ENCODE measurements at places on chromosomes 1 and 21. TPM values are rescaled to one million over a fixed set of nuclear protein-coding genes. Genes with fewer than 3 reads are reported as not detected.

Gene KCNK2
- total RNA-seq, result 2.8 TPM

Gene SLC19A1
- total RNA-seq, result 25.5 TPM

Gene CSMD2
- not detected for total RNA-seq

Gene TTC39A
- 0.82 TPM for total RNA-seq

Gene FAM20B
- total RNA-seq, result 33.2 TPM

Gene DMBX1
- not detected for total RNA-seq

Gene SHE
- total RNA-seq, result not detected

Gene SLC30A2
- not detected for total RNA-seq

Gene C1orf185
- not detected for total RNA-seq

Gene VCAM1
- total RNA-seq, result not detected

Gene RORC
- total RNA-seq, result 0.63 TPM

DNA sequence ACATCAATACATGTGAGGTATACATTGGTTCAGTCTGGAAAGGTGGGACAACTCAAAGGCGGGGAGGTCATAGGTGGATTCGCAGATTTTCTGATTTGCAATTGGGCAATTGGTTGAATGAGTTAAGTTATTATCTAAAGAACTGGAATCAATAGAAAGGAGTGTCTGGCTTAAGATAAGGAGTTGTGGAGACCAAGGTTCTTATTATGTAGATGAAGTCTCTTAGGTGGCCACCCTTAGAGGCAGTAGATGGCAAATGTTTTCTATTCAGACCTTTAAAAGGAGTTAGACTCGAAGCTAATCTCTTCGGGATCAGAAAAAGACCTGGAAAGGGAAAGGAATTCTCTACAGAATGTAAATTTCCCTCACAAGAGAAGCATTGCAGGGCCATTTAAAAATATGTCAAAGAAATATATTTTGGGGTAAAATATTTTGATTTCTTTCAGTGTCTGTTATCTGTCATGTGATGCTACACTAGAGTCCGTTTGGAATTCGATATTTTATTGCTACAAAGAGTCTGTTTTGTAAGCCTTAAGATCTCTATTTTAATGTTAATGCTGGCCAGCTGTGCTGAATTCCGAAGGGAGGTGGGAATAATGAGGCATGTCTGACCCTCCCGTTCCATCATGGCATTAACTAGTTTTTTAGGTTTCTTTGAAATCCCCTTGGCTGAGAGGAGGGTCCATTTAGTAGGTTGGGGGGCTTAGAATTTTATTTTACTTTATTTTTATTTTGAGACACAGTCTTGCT, 265.1 kb downstream of the PTPRU start:
- DNase-seq, result no peak

DNA sequence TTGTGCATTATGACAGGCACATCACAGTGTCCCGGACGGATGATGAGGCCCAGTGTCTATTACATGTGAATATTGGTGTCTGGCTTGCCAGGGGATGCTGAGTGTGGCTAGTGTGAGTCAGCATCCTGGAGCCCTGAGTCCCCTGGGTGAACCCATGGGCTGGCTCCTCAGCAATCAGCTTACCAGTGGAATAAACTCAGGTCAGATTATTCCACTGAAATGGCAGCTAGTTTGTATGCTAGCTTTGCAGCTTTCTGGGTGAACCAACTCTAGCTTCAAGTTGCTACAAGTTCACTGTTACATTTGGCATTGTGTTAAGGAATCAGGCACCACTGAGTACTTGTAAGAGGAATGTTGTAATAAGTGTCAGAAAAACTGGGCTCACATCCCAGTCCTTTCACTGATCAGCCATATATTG, 23.9 kb upstream of the RPTN start:
- peak; percentile 95 for DNase-seq

DNA sequence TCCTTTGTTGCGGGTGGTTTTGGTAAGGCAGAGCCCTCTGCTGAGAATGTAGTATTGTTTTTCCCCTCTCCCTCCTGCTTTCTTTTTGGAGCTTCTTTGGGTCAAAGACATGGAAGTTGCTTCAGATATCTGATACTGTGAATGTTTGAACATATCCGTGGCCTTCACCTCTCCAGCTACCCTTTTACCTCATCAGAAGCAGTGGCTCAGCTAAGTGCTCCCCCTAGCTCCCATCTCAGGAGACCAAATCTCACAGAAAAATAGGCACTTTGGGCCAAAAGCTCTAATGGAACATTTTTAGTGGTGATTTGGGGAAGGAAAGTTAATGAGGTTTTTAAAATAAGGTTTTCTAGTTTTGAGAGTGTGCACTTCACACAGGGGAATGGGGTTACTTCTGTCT, 6.3 kb downstream of the TMEM200B start:
- no peak for DNase-seq

- peak; percentile 31 for DNase-seq
Measured at GRCh38 chr1:47894410-47895278, 102.5 kb downstream of the TRABD2B start.

DNA sequence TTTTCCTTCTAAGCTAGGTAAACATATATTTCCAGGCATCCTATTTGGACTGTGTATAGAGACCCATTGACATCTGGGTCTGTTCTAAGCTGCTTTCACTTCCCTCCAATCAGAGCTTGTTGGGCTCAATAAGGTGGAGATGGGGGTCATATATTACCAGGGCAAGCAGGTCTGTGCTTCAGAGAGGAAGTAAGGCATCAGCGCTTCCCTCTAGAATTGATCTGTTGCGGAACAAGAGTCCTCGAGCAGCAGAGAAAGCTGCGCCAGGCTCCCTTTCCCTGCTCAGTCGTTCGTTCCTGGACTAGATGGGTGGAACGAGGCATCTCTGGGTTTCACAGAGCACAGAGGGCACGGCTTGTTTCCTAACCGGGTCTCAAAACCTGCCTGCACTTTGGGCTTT, 63.5 kb downstream of the DISC1 start:
- no peak for DNase-seq

- no peak for DNase-seq
Measured at GRCh38 chr21:37263827-37264600, 3.1 kb downstream of the VPS26C start.

DNA sequence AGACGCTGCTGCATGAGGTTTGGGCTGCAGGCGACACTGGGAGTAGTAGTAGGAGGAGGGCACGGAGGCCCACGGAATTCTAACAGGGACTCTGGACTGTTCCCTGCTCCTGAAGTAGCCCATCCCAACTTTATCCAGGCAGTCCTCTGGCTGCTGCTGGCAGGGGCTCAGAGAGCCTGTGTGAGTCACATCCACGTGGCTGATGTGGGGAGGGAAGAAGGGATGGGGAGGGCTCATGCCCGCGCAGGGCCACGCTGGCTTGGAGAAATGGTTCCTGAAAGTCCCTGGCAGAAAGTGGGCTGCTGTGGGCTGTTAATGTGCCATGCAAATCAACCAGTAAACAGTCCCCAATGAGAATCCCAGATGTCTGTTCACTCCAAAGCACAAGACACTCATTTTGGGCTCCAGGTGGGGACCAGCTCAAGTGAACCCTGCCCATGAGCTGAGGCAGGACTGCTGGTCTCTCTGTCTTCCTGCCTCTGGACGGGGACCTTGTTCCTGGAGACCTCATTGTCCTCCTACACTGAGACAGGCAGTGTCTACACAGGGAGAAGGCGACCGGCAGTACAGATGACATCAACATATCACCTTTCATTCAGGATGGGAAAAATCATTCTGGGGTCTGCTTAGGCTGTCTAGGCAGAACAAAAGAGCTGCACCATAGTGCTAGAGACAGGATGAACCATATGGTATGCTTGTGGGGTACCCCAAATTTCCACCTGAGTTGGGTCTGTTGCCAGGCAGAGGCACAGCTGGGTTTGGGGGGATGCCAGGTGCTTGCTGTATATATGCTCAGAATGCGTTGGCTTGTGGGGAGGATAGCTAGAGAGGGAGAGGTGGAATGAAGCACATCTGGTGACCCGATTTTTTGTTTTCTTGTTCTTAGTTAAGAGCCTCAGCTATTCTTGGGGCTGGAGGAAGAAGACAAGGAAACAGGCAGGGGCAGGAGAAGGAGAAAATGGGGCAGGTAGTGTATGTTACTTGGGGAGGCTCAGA, 57.9 kb upstream of the FMOD start:
- DNase-seq, result peak; percentile 92

GRCh38 chr1:212225416-212225815, 59.8 kb upstream of the PPP2R5A start:
- no peak for DNase-seq

GRCh38 chr1:116493484-116494352, 77.1 kb downstream of the CD58 start:
- no peak for DNase-seq

GRCh38 chr1:183873642-183874041, 68.7 kb downstream of the RGL1 start:
- no peak for DNase-seq

- DNase-seq, result no peak
Measured at GRCh38 chr1:36389999-36390398, 4.3 kb upstream of the STK40 start.

- DNase-seq, result no peak
Measured at GRCh38 chr1:50858761-50859160, 101.3 kb downstream of the FAF1 start.

GRCh38 chr1:167829868-167830267, 84.1 kb downstream of the ADCY10 start:
- no peak for DNase-seq

GRCh38 chr1:152996633-152997400, 4.7 kb upstream of the SPRR3 start:
- DNase-seq, result no peak

GRCh38 chr1:24051206-24051945, 60.6 kb downstream of the MYOM3 start:
- no peak for DNase-seq

GRCh38 chr1:206557636-206558473, 50.5 kb downstream of the RASSF5 start:
- DNase-seq, result no peak

DNA sequence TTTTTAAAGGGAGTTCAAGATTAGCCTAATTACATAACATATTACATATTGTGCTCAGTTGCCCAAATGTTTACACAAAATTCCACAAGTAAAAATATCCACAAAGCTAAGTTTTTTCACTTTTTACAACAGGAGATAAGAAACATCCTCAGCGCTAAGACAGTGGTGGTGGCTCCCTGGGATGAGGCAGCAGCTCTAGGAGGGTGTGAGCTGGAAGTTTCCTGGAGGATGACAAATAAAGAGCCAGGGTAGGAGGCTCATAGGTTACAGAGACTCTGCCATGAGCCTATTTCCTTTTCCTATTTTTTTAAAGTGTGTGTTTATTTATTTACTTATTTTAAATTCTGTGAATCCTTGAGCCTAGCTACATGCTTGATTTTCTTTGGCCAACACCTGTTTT, 91.7 kb downstream of the COL24A1 start:
- no peak for DNase-seq

GRCh38 chr1:160394673-160395072, 5.7 kb upstream of the VANGL2 start:
- no peak for DNase-seq
